ENCODE measurements at places on chromosomes 3 and 15. TPM values are rescaled to one million over a fixed set of nuclear protein-coding genes. Genes with fewer than 3 reads are reported as not detected.

The IP6K2 gene
- 41.4 TPM for total RNA-seq

The OXTR gene
- 0.27 TPM for total RNA-seq

The NEK10 gene
- total RNA-seq = 1.8 TPM

The SENP8 gene
- 3.2 TPM for total RNA-seq

The PLSCR5 gene
- not detected for total RNA-seq

The UBP1 gene
- total RNA-seq = 14.3 TPM

The PBRM1 gene
- 17.3 TPM for total RNA-seq

The CD200R1 gene
- not detected for total RNA-seq

The ECE2 gene
- total RNA-seq = not detected

The NDUFB4 gene
- total RNA-seq = 463 TPM

The VPS33B gene
- total RNA-seq = 7.5 TPM

The TMEM42 gene
- 4.3 TPM for total RNA-seq

The CSK gene
- 22.7 TPM for total RNA-seq

The WDR93 gene
- not detected for total RNA-seq

The RTP1 gene
- total RNA-seq = 0.29 TPM

The EPHA3 gene
- total RNA-seq = 3.6 TPM

The SEMA3G gene
- total RNA-seq = 0.29 TPM

The SFMBT1 gene
- 8.0 TPM for total RNA-seq

The PRR20G gene
- not detected for total RNA-seq

The GASK1A gene
- 0.08 TPM for total RNA-seq

The SLC41A3 gene
- 43.6 TPM for total RNA-seq

The PLA2G4E gene
- total RNA-seq = not detected

The ELL3 gene
- total RNA-seq = 1.3 TPM

The CD86 gene
- 0.39 TPM for total RNA-seq

The TUSC7 gene
- not detected for total RNA-seq

The RARRES1 gene
- total RNA-seq = not detected

The DLL4 gene
- total RNA-seq = 0.10 TPM

Measured in H4 (cell line).